H4 (cell line): ENCODE measurements at places on chromosomes 4 and X. TPM values are rescaled to one million over a fixed set of nuclear protein-coding genes. Genes with fewer than 3 reads are reported as not detected.

- no peak for DNase-seq
These were observed 809 bp upstream of the SLC6A14 start for GRCh38 chrX:116435597-116435996.

DNA sequence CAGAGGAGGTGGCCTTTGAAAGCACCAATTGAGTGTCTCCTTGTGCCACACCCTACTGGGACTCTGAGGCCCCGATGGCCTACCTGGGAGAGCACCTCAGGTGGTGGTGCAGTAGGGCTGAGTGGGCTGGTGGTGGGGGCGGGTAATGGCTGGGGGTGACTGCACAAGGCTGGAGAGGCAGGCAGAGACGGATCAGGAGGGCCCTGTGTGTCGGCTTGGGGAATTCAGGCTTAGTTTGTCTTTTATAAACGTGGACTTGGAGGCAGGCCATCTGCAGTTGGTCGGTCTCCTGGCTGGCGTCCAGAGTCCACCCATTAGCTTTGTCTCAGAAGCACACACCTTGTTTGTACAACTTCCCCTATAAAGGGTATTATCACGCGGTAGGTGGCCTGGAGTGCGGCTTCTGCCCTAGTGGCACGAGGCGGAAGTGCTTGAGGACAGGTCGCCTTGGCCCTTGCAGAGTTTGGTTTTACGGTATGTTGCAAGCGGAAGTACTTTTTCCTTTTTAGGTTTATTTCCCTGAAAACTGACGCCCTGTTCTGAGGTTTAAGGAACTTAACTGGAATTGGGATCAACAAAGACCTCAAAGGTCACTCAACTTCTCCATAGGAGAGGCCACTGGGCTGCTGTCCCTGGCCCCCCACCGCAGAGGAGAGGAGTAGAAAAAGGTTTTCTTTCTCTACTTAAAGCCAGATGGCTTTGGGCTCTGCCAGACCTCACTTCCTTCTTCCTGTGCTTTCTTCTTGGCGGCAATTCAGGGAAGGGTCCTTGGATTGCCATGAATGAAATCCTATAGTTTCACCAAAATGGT is 8.0 kb downstream of the TBC1D14 start:
- DNase-seq, result peak; percentile 92

DNA sequence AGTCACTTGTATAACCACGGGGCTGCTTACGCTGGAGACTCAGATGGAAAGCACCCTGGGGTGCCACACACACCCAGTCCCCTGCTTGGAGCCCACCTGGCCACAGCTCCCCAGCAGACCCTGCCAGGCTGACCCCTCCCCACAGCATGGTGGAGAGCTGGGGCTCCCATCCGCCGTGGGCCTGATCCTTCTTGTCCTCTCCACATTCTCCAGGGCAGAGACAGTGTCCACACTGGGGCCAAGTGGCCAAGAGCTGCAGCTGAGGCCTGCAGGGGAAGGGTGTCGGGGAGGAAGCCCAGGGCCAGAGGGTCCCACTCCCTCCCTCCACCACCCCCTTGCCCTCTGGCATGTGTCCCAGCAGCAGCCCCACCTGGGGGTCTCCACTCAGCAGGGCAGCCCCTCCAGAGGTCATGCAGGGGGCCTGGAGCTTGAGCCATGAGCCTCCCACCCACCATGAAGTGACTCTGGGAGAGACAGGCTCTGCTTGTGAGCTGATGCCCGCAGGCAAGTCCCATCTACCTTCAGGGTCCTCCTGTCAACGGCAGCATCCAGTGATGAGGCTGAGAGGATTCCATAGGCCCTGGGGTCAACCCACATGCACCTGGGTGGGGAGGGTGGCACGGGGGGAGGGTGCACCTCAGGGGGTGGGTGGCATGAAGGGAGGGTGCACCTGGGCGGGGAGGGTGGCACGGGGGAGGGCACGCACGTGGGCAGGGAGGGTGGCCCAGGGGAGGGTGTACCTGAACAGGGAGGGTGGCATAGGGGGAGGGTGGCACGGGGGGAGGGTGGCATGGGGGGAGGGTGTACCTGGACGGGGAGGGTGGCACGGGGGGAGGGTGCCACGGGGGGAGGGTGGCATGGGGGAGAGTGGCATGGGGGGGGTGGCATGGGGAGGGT is 56.4 kb downstream of the FAM53A start:
- no peak for DNase-seq

DNA sequence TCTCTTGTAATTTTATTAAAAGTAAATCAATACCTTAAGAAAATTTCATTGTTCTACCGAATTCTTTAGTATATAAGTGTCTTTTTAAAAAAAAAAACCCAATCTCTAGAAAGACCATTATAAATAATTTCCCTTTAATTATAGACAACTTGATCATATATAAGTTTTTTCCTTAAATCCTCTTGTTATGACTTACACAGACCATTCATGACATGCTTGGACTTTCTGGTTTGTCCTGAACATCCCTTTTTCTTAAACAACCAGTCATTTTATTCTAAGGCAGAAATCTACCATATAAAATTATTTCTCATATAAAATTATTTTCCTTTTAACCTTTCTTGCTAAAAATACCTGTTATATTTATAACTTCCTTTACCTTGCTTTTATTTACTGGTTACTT is 15.4 kb upstream of the FHDC1 start:
- DNase-seq, result no peak

DNA sequence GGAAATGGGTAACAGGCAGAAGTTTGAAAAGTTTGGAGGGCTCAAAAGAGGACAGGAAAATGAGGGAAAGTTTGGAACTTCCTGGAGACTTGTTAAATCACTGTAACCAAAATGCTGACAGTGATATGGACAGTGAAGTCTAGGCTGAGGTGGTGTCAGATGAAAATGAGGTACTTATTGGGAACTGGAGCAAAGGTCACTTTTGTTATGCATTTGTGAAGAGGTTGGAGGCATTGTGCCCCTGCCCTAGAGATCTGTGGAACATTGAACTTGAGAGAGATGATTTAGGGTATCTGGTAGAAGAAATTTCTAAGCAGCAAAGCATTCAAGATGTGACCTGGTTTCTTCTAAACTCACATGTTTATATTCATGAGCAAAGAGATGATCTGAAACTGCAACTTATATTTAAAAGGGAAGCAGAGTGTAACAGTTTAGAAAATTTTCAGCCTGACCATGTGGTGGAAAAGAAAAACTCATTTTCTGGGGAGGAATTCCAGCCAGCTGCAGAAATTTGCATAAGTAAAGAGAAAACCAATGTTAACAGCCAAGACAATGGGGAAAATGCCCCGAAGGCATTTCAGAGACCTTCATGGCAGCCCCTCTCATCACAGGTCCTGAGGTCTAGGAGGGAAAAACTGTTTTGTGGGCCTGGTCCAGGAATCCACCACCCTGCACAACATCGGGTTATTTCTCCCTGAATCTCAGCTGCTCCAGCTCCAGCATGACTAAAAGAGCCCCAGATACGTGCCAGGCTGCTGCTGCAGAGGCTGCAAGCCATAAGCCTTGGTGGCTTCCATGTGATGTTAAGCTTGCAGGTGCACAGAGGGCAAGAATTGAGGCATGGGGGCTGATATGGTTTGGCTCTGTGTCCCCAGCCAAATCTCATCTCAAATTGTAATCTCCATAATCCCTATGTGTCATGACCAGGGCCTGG is 632.5 kb upstream of the GNPDA2 start:
- DNase-seq, result no peak

Gene CLNK
- not detected in 2 replicates for total RNA-seq

Gene TEX13D
- not detected in 2 replicates for total RNA-seq

Gene IQSEC2
- 9.3 and 11.9 TPM in 2 replicates for total RNA-seq

Gene TSPAN7
- 8.8 and 14.6 TPM in 2 replicates for total RNA-seq
